ENCODE measurements at places on chromosomes 1 and 21. TPM values are rescaled to one million over a fixed set of nuclear protein-coding genes. Genes with fewer than 3 reads are reported as not detected.

The LCE6A gene
- polyA plus RNA-seq, result not detected

The ITLN2 gene
- not detected for polyA plus RNA-seq

The CA6 gene
- not detected for polyA plus RNA-seq

The KCNE2 gene
- polyA plus RNA-seq, result not detected

The MROH7 gene
- not detected for polyA plus RNA-seq

The GBP7 gene
- polyA plus RNA-seq, result not detected

The LPAR3 gene
- polyA plus RNA-seq, result not detected

The ADGRL4 gene
- polyA plus RNA-seq, result not detected

The TINAGL1 gene
- polyA plus RNA-seq, result not detected

The DR1 gene
- polyA plus RNA-seq, result 61.0 TPM

The LCE3D gene
- polyA plus RNA-seq, result not detected

The TCHH gene
- not detected for polyA plus RNA-seq

The LORICRIN gene
- not detected for polyA plus RNA-seq

The DIP2A gene
- 4.6 TPM for polyA plus RNA-seq

The NR1I3 gene
- not detected for polyA plus RNA-seq

The LCE4A gene
- not detected for polyA plus RNA-seq

The LCE1C gene
- not detected for polyA plus RNA-seq

The LDLRAD1 gene
- polyA plus RNA-seq, result not detected

The IGSF9 gene
- polyA plus RNA-seq, result 0.03 TPM

The TDRD5 gene
- not detected for polyA plus RNA-seq

The IL19 gene
- polyA plus RNA-seq, result not detected

The LYPLAL1 gene
- 2.2 TPM for polyA plus RNA-seq

The DCDC2B gene
- not detected for polyA plus RNA-seq

The APCS gene
- polyA plus RNA-seq, result not detected

The ATP1A4 gene
- polyA plus RNA-seq, result 16.0 TPM

The TMEM61 gene
- not detected for polyA plus RNA-seq

The AGRN gene
- 4.7 TPM for polyA plus RNA-seq

The HAO2 gene
- not detected for polyA plus RNA-seq

The C1orf21 gene
- polyA plus RNA-seq, result 0.28 TPM

The MPL gene
- polyA plus RNA-seq, result not detected

The GBP6 gene
- polyA plus RNA-seq, result not detected

The PYCR2 gene
- 26.6 TPM for polyA plus RNA-seq

The CLDN8 gene
- polyA plus RNA-seq, result not detected

The MYOM3 gene
- polyA plus RNA-seq, result not detected

The FAM72B gene
- 0.66 TPM for polyA plus RNA-seq

The CD247 gene
- polyA plus RNA-seq, result 1.6 TPM

The DIRAS3 gene
- not detected for polyA plus RNA-seq
